ENCODE measurements at places on chromosomes 3 and 15.
A peak's percentile ranks its signal among the peaks of the same experiment; 100 is the strongest.

DNA sequence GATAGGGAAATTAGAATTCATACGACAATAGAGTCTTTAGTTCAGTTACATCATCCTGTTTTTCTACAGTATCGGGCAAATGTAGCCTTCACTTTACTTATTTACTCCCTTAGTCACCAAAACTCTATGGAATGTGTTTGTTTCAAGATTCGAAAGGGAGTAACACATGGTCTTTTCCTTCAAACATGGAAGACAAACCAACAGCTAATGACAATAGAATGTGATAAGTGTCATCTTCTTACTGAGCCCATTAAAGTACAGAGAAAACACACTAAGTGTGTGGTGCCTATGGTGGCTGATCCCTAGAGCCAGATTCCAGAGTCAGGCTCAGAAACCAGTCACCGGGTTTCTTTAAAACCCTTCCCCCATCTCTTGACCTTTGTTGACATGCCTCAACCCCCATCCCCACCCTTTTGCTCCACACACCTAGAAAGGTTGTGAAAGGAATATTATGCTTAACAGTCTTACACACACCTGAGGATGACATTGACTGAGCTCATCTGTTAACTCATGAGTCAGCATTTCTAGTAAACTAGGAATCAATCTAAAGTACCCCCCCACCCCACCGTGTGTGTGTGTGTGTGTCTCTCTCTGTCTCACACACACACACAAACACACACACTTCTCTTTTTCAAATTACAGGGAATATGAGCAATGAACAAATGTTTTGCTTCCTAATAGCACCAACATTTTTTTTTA is 549.6 kb upstream of the CCDC54 start:
- peaks cover 6% of the 10 kb centered on the region for H3K4me1 ChIP-seq
- H3K36me3 ChIP-seq: no peaks in the 10 kb centered on the region
- DNase-seq: no peak
- no peaks in the 10 kb centered on the region for H3K27me3 ChIP-seq

DNA sequence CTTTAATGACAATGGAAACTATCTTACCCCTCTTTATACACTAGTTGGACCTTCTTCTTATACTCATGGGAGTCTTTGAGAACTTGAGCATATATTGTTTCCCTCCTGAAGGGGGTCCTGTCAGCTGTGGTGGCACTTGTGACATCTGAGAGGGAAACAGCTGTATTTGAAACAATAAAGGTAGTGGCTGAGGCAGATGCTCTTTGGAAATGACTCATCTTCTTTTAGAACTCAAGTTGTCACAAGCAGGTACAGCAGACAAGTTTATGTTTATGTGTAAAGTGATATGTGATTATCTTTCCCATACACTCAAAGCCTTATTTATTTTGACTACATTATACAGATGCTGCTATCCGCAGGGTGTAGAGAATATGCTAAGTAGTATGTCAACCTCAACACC is 220.0 kb upstream of the GRM7 start:
- no peaks in the 10 kb centered on the region for H3K4me1 ChIP-seq
- no peak for DNase-seq
- H3K27me3 ChIP-seq: no peaks in the 10 kb centered on the region
- no peak overlapping the region for H3K27ac ChIP-seq
- H3K4me3 ChIP-seq: no peak overlapping the region

- peaks cover 3% of the 10 kb centered on the region for H3K4me1 ChIP-seq
- DNase-seq: no peak
- peak overlapping the region; percentile 72 for H3K27ac ChIP-seq
- no peaks in the 10 kb centered on the region for H3K36me3 ChIP-seq
- H3K4me3 ChIP-seq: no peak overlapping the region
These were observed 397.0 kb downstream of the EPHA3 start for GRCh38 chr3:89504432-89504831.

GRCh38 chr15:55017635-55018034 is 179.1 kb downstream of the RSL24D1 start:
- no peak overlapping the region for H3K4me3 ChIP-seq
- DNase-seq: no peak
- no peaks in the 10 kb centered on the region for H3K27me3 ChIP-seq
- no peaks in the 10 kb centered on the region for H3K36me3 ChIP-seq
- H3K4me1 ChIP-seq: peaks cover 2% of the 10 kb centered on the region
- no peak overlapping the region for H3K27ac ChIP-seq

- no peaks in the 10 kb centered on the region for H3K27me3 ChIP-seq
- no peaks in the 10 kb centered on the region for H3K4me1 ChIP-seq
- no peak overlapping the region for H3K27ac ChIP-seq
- H3K4me3 ChIP-seq: no peak overlapping the region
- H3K36me3 ChIP-seq: no peaks in the 10 kb centered on the region
These were observed 1092.5 kb upstream of the EPHA6 start for GRCh38 chr3:95721938-95722337.

DNA sequence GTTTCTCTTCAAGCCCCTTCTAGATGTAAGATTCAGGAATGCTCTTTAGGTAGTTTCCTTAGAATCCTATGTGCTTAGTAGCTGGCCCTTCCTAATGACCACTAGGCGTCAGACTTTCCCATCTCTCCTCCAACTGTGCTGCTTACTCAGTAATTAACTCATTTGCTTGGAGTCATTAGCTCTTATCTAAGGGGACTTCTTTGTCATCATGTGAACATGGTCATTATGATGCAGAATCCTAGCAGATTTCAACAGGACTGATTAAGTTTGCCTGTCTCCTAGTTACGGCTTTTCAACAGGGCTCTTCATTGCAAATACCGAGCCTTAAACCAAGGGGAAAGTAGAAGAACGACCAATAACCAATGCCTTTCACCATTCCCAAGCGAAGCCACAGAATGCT is 46.4 kb downstream of the GJD2 start:
- H3K27me3 ChIP-seq: no peaks in the 10 kb centered on the region
- H3K4me3 ChIP-seq: no peak overlapping the region
- H3K36me3 ChIP-seq: no peaks in the 10 kb centered on the region
- no peak overlapping the region for H3K27ac ChIP-seq

GRCh38 chr3:154243353-154243752 is 80.9 kb downstream of the DHX36 start:
- no peaks in the 10 kb centered on the region for H3K27me3 ChIP-seq
- peaks cover 16% of the 10 kb centered on the region for H3K36me3 ChIP-seq
- peak overlapping the region; percentile 87 for H3K27ac ChIP-seq

GRCh38 chr3:188164248-188164687 is 10.3 kb downstream of the LPP start:
- no peak overlapping the region for H3K4me3 ChIP-seq
- peak overlapping the region; percentile 45 for H3K27ac ChIP-seq
- DNase-seq: no peak
- H3K27me3 ChIP-seq: no peaks in the 10 kb centered on the region

- no peaks in the 10 kb centered on the region for H3K27me3 ChIP-seq
- peak overlapping the region; percentile 8 for H3K27ac ChIP-seq
- no peaks in the 10 kb centered on the region for H3K4me1 ChIP-seq
These were observed 301.7 kb upstream of the UMPS start for GRCh38 chr3:124428372-124429128.

DNA sequence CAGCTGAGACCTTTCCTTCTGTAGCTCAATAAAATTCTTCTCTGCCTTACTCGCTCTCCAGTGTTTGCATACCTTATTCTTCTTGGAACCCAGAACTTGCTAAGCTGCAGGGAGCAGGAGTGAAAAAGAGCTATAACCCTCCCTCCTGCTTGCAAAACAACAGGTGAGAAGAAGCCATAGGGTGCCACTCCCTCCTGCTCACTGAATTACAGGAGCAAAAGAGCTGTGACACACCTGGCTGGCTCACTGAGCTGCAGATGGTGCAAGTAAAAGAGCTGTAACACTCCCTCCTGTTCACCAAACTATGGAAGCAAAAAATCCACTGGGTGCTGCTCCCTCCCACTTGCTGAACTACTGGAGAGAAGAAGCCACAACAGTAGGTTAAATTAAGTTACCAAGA is 44.2 kb upstream of the C2CD4B start:
- H3K27ac ChIP-seq: no peak overlapping the region
- H3K4me1 ChIP-seq: no peaks in the 10 kb centered on the region
- no peak for DNase-seq
- no peaks in the 10 kb centered on the region for H3K36me3 ChIP-seq

DNA sequence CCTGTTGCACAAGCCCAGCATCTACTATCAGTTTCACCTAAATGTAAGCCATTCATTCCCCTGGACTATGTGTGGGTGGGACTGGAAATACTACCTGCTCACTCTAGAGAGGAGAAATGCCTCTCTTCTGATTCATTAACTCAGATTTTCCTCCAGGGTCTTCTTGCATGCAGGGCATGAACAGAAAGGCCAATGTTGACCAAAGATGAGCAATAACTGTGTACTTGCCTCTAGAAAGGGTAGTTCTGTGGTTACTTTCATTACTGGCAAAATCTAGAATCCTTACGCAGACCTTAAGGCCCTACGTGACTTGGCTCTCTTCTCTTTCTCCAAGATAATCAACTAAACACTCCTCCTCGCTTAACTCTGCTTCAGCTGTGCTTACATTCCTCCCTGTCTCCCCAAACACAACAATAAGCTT is 81.4 kb upstream of the PSMD6 start:
- no peak overlapping the region for H3K27ac ChIP-seq
- no peaks in the 10 kb centered on the region for H3K27me3 ChIP-seq
- no peaks in the 10 kb centered on the region for H3K36me3 ChIP-seq
- no peaks in the 10 kb centered on the region for H3K4me1 ChIP-seq
- no peak overlapping the region for H3K4me3 ChIP-seq

DNA sequence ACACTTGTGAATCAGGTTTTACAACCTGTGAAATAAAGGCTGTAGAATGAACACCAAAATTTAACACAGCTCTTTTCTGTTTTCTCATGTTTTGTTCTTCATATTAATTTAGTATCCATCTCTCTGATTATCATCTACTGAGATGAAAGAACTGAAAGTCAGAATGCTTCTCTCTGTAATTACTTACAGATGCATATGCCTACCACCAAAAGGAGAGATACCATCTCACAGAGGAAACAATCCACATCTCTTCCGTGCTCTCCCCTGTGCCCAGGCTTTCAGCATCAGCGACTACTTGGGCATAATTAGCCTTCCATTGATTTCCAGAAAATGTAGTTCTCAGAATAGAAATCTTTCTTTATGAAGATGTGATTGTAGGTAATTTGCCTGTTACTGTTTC is 741.4 kb downstream of the GRM7 start:
- no peaks in the 10 kb centered on the region for H3K4me1 ChIP-seq
- no peak overlapping the region for H3K27ac ChIP-seq
- no peaks in the 10 kb centered on the region for H3K27me3 ChIP-seq

DNA sequence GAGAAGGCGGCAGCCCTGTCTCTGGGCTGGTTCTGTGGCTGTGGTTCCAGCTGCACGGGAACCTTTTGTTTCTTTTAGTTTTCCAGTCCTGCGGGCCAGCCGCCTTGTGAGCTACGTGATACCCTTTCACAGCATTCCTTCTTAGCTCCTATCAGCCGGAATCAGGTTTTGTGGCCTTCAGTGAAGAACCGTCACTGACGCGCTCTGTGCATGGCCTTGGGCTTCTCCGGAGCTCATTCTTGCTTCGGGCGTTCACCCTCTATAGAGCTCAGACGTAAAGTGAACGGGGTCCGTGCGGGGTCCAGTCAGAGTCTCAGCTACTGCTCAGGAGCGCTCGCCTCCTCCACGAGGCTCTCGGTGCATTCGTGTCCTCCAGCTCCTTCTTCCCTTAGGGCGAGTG is 166.7 kb downstream of the FAM43A start:
- no peaks in the 10 kb centered on the region for H3K36me3 ChIP-seq
- no peaks in the 10 kb centered on the region for H3K27me3 ChIP-seq
- H3K4me3 ChIP-seq: no peak overlapping the region

- H3K27me3 ChIP-seq: no peaks in the 10 kb centered on the region
- H3K4me1 ChIP-seq: no peaks in the 10 kb centered on the region
- no peaks in the 10 kb centered on the region for H3K36me3 ChIP-seq
- H3K4me3 ChIP-seq: no peak overlapping the region
These were observed 902.5 kb downstream of the ZPLD1 start for GRCh38 chr3:103337179-103337845.

DNA sequence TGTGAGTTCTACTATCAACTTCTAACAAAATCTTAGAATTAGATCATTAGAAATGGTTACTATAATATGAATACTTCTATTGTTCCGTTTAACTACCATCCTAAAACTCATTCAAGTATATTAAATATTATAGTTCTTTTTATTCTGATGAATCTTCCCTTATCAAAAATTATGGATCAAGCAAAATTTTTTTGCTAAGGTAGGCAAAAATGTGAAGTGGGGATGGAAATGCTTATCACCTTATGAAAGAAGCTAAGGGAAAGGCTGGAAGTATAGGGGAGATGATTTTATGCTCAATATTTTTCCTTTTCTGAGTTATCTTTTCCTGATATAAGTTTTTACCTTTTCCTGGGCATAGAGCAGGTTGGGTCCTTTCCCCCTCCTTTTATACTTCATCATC is 40.7 kb upstream of the CCDC39 start:
- DNase-seq: no peak
- H3K4me3 ChIP-seq: no peak overlapping the region
- H3K27ac ChIP-seq: no peak overlapping the region

GRCh38 chr15:59166166-59166565 is 40.5 kb upstream of the LDHAL6B start:
- DNase-seq: no peak
- peak overlapping the region; percentile 92 for H3K27ac ChIP-seq
- peaks cover 13% of the 10 kb centered on the region for H3K4me1 ChIP-seq
- H3K27me3 ChIP-seq: no peaks in the 10 kb centered on the region
- peaks cover 29% of the 10 kb centered on the region for H3K36me3 ChIP-seq

- no peak overlapping the region for H3K27ac ChIP-seq
- H3K4me3 ChIP-seq: no peak overlapping the region
- H3K4me1 ChIP-seq: peaks cover 3% of the 10 kb centered on the region
- no peaks in the 10 kb centered on the region for H3K36me3 ChIP-seq
These were observed 28.6 kb upstream of the GOLIM4 start for GRCh38 chr3:168124291-168124690.

- H3K4me1 ChIP-seq: no peaks in the 10 kb centered on the region
- H3K27me3 ChIP-seq: no peaks in the 10 kb centered on the region
- no peaks in the 10 kb centered on the region for H3K36me3 ChIP-seq
These were observed 236.8 kb upstream of the UBE2E2 start for GRCh38 chr3:22966349-22966748.

DNA sequence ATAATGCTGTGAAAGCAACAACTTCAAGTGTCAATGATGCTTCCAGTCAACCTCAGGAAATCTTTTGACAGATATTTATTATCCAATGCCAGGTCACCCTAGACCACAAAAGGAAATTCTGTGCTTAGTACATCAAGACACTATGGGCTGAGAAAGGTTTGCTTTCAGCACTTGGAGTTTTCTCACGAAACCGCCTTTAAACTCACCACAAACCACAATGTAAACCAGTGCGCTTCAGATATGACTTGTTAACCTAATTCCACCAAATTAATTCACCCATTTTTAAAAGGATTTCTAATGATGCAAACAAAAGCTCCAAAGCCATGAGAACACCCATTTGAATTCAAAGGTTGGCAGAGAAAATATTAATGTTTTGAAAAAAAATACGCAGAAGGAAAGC is 292.9 kb upstream of the NR2F2 start:
- no peak for DNase-seq
- no peaks in the 10 kb centered on the region for H3K4me1 ChIP-seq
- H3K27ac ChIP-seq: no peak overlapping the region
- no peaks in the 10 kb centered on the region for H3K36me3 ChIP-seq
- H3K27me3 ChIP-seq: no peaks in the 10 kb centered on the region

Measured in ascending aorta (tissue), 2 donors.